ENCODE measurements at places on chromosomes 7 and 10.

GRCh38 chr10:109953766-109954165 lies 30.5 kb upstream of the XPNPEP1 start:
- DNase-seq = no peak

DNA sequence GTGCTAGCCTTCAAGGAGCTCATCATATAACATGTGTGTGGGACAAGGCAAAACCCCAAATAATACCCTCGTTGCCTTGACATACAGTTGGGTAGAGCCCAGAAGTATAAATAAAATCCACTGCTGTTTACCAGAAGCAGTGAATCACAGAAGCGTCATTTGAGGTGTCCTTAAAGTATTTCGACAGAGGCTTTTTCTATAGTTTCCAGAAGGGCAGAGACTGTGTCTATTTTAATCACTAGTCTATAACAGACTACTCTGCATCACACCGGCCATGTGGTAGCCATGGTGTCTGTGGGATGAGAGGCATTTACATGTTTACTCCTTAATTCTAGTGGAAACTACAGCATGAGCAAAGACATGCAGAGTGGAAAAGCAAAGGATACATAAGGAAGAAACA lies 131.3 kb downstream of the CTTNBP2 start:
- DNase-seq = no peak

DNA sequence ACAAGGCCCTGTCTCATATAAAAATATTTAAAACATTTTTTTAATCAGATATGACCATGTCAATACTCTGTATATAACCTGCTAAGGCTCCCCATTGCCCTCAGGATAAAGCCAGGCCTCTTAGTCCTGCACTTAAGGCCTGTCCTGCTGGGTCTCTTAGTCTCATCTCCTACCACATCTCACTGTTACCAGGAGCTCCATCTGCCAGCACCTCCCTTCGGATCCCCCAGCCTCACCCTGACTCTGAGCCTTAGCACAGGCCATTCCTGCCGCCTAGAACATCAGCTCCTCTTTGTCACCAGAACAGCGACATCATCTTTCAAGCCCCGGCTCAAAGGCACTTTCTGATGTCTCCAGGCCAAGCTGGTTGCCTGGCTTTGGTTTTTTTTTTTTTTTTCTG lies 25.7 kb upstream of the GTF2IRD1 start:
- no peak for DNase-seq

GRCh38 chr7:95642173-95642572 lies 45.9 kb upstream of the PDK4 start:
- no peak for DNase-seq

GRCh38 chr10:61470740-61471139 lies 17.6 kb upstream of the TMEM26 start:
- no peak for DNase-seq

GRCh38 chr7:22885797-22886261 lies 63.2 kb upstream of the TOMM7 start:
- DNase-seq = peak; percentile 2

- DNase-seq = no peak
These were observed 85.8 kb downstream of the NRP1 start for GRCh38 chr10:33248638-33249037.

- no peak for DNase-seq
These were observed 869 bp upstream of the LHFPL3 start for GRCh38 chr7:104327534-104327933.

DNA sequence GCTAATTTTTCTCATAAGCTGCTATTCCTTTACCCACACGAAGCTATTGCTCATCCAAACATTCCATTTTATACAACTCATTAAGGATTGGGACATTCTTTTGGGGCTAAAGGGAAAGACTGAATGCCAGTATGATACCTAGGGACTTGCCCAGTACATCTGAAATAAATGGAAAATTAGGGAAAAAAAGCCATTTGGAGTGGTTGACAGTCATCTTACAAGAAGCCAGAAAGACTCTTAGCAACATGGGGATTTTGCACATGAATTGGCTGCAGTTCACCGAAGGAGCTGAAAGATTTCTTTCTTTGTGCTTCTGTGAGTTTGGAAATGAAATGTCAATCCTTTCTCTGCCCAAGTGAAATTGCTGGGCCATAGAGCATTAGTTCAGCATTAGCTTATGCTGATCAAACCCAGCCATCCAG lies 43.3 kb upstream of the MTURN start:
- no peak for DNase-seq

Data from stimulated activated CD8-positive, alpha-beta memory T cell treated with anti-CD3 and anti-CD28 coated beads, Interleukin-4, amount 100 ng/mL, for 1 hour (primary cell).